ENCODE measurements at places on chromosomes 16 and 17.
A peak's percentile ranks its signal among the peaks of the same experiment; 100 is the strongest.

GRCh38 chr17:77719806-77720205, 238.7 kb upstream of the TNRC6C start:
- no peak for DNase-seq

- DNase-seq, result no peak
Observed at GRCh38 chr17:11997972-11998233, 628 bp upstream of the ZNF18 start.

- no peak for DNase-seq
Observed at GRCh38 chr16:57960826-57961472, 10.0 kb downstream of the CNGB1 start.

DNA sequence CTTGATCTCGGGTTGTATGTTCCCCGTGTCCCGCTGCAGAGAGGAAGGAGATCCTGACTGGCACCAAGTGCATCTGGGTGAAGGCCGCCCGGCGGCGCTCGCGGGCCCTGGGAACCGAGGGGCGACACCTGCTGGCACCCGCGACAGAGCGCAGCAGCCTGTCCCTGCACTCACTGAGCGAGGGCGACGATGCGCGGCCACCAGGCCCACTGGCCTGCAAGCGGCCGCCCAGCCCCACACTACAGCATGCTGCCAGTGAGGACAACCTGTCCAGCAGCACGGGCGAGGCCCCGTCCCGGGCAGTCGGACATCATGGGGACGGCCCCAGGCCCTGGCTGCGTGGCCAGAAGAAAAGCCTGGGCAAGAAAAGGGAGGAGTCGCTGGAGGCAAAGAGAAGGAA, 7.5 kb downstream of the BTBD17 start:
- DNase-seq, result peak; percentile 84

- DNase-seq, result no peak
Observed at GRCh38 chr17:41547921-41548843, 20.1 kb upstream of the KRT19 start.

DNA sequence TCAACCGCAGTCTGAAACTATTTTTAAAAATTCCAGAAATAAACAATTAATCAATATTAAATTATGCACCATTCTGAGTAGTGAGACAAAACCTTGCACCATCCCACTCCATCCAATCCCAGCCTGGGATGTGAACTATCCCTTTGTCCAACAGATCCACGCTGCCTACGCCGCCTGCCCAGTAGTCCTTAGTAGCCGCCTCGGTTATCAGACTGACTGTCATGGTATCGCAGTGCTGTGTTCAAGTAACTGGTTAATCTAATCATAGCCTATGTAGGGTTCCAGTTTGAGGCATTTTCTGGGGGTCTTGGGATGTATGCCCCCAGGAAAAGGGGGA, 437.7 kb downstream of the HS3ST3B1 start:
- DNase-seq, result no peak

- DNase-seq, result peak; percentile 98
Observed at GRCh38 chr17:69448431-69449102, 34.1 kb downstream of the MAP2K6 start.

DNA sequence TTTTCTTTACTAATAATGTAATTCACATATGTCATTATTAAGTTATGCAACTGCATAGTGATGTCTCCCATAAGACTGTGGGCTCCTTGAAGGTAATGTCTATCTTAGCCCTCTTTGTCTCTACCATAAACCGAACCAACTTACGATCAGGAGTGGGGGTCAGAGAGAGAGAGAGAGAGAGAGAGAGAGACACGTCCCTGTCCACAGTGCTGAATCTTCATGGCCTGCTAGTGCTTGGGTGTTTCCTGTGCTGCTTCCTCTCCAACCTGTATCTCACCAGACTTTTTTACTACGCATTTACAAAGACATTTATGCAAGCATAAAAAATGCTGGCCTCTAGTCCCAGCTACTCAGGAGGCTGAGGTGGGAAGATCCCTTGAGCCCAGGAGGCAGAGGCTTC, 52.2 kb upstream of the HAPSTR1 start:
- DNase-seq, result peak; percentile 61

DNA sequence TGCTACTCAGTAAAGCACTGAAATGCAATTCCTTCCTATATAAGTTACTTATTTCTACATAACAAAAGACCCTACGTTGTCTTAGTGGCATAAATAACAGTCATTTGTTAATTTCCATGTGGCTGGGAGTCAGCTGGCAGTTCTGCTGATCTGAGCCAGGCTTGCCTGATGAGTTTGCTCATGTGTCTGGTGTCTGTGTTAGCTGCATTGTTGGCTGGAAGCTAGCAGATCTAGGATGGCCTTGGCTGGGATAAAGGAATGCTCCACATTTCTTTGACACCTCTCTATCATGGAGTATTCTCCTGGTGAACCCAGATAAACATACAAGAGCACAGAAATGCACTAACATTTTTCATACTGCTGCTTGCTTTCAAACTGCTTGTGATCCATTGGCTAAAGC, 264.4 kb upstream of the MON1B start:
- no peak for DNase-seq

DNA sequence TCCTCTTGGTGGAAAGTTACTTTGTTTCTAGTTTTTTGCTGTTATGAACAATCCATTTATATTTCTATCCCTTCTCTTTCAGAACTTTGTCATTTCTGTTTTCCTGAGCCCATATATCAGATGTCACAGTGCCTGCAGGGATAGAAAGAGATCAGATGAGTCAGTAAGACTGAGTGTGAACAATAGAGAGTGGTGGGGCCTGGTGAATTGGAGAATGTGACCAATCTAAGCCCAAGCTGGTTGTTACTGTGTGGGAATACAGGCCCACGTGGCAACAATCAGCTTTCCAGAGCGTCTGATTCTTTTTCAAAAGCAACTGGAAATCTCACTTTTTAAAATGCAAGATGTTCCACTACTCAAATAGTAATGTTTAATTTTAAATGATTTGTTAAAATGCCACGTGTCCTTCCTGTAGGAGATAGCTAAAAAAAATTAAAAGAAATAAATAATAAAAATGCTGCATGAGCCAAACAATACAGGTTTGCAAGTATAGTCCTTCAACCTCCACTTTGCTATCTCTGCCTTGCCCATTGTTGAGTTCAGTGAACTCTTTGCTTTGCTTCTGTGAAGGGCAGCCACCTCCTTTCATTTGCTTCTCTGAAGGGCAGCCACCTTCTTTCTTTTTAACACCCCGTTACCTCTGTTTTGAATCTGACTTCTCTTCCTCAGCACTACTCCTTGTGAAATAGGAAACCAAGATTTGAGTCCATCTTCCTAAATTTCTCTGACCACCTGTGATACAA, 9.6 kb downstream of the DCTN5 start:
- peak; percentile 51 for DNase-seq

DNA sequence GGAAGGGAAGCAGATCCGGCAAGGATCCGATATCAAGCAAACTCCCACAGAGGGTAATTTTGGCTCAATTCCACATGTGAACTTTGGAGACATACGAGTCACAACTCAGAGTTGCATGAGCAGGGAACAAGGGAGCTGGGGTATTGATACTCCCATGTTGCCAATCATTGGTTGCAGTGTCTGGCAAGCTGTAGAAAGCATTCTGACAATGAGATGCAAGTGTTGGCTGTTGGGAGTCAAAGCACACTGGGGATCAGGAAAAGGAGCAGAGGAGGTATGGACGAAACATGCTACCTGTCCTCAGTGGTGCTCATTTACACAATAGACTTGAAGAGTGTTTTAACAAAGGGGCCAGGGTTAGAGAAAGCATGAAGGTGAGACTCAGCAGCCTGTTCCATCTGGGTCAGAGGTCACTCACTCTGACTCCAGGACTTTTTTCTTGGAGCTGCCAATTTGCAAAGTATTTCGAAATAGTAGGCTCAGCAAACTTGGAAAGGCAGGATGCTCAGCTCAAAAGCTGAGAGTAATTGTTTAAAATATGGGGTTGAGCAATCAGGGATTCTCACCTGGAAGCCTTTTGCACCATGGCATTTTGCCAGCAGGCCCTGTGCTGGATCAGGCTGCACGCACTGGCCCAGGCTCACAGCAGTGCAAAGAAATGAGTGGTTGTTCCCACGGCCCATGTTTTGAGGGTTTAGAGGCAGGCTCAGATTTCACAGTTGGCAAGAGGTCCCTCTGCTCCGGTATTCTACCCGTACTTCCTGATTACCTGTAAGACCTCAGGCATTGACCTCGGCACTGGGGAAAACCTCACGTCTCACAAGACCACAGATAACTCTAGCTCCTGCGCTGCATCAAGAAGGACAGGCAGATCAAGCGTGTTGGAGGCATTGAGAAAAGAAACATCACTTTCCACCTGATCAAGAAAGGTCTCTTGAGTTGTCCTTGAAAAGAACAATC, 17.6 kb upstream of the NKD1 start:
- no peak for DNase-seq

GRCh38 chr16:702341-702740, 3.3 kb downstream of the FBXL16 start:
- no peak for DNase-seq

- DNase-seq, result no peak
Observed at GRCh38 chr17:7833011-7833794, 814 bp upstream of the KDM6B start.

GRCh38 chr17:57084361-57084801, 665 bp upstream of the AKAP1 start:
- no peak for DNase-seq

- no peak for DNase-seq
Observed at GRCh38 chr16:52501746-52502145, 45.2 kb downstream of the TOX3 start.

GRCh38 chr17:45997166-45997565, 1.9 kb upstream of the STH start:
- DNase-seq, result no peak

DNA sequence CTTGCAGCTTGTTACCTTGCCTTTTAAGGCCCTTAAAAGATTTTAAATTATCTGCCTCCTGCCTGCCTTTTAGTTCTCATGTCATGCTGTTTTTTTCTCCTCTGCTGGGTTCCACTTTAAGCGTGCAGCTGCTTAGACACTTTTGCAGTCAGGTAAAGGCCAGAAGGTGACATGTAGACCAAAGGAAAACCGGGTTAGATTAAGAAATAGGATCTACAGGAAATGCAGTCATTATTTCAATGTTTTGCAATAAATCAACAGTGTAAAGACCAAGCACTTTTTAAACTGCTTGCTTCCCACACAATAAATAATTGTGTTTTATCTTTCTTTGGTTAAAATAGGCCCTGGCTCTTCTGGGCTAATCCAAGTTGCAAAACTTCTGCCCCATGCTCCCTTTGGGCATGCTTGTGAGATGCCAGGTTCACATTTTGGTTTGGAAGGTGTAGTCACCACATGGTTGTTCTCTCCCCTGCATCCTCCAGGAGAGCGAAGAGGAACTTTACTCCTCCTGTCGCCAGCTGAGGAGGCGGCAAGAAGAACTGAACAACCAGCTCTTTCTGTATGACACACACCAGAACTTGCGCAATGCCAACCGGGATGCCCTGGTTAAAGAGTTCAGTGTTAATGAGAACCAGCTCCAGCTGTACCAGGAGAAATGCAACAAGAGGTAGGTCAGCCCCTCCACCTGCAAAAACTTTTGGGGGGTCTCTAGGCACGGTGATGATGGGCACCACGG, 54.9 kb downstream of the SDR42E1 start:
- no peak for DNase-seq

GRCh38 chr16:19528666-19529065, 4.9 kb downstream of the CCP110 start:
- DNase-seq, result peak; percentile 48

DNA sequence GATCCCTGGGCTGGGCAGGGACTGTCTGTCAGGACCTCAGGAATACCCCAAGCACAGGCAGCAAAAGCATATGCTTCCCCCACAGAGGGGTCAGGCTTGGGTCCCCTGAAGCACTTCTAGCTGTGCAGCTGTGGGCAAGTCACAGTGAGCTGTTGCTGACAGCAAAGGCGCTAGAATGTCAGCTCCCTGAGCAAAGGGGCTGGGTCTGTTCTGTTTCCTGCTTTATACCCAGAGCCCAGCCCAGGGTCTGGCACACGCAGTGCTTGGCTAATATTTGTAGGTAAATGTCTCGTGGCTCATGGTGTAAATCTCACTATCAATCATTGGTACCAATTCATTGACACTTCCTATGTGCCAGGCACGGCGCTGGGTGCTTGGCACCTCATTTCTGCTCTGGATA, 16.6 kb upstream of the MPRIP start:
- DNase-seq, result no peak

DNA sequence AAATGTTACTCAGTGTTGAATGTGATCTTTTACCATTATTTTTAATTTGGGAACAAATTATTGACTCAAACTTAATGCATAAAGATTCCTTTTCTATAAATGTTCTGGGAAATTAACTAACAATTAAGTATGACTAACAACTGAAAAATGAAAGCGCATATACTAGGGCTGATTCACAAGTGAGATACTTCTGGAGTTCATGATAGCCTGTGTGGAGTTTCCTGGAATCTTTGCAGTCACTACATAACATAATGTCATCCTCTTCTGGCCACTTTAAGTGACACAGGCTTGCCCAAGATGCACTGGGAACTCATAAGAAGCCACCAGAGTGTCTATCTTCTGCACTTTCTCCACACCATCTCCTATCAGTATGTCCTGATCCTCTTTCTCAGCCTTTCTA, 450.3 kb upstream of the CDH11 start:
- DNase-seq, result no peak

- DNase-seq, result no peak
Observed at GRCh38 chr16:27476240-27476639, 73.5 kb downstream of the GTF3C1 start.

GRCh38 chr17:38749223-38750043, 1.3 kb upstream of the PCGF2 start:
- DNase-seq, result peak; percentile 89

GRCh38 chr17:42441371-42442195, 17.1 kb upstream of the ATP6V0A1 start:
- DNase-seq, result no peak

GRCh38 chr17:1270210-1271029, at the start of gene BHLHA9:
Gene BHLHA9 (plus strand): TSS chr17:1270444. CDS start chr17:1270564, 120 bp downstream.
- DNase-seq, result no peak

GRCh38 chr17:2563543-2563942, 29.9 kb upstream of the PAFAH1B1 start:
- no peak for DNase-seq

- no peak for DNase-seq
Observed at GRCh38 chr17:55702150-55702549, 20.5 kb downstream of the TMEM100 start.

All from mesendoderm (in vitro differentiated cells).